ENCODE measurements at places on chromosomes 1 and 21.

GRCh38 chr1:110565565-110565964 lies 40.6 kb downstream of the KCNA2 start:
- no peak for DNase-seq

GRCh38 chr1:230215529-230215928 lies 148.5 kb downstream of the GALNT2 start:
- DNase-seq: no peak

- DNase-seq: no peak
Observed at GRCh38 chr1:44803312-44804095, 3.3 kb downstream of the PLK3 start.

GRCh38 chr1:3881193-3881480 lies 18.9 kb downstream of the C1orf174 start:
- no peak for DNase-seq

DNA sequence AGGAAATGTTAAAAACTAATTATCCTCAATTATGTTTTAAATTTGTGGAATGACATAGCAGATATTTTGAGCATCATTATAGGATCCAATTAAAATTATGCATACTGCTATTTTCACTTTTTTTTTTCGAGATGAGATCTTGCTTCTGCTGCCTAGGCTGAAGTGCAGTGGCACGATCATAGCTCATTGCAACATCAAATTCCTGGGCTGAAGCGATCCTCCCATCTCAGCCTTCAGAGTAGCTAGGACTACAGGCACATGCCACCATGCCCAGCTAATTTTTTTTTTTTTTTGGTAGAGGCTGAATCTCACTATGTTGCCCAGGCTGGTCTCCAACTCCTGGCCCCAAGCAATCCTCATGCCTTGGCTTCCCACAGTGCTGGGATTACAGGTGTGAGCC lies 11.3 kb upstream of the SLC1A7 start:
- DNase-seq: no peak

DNA sequence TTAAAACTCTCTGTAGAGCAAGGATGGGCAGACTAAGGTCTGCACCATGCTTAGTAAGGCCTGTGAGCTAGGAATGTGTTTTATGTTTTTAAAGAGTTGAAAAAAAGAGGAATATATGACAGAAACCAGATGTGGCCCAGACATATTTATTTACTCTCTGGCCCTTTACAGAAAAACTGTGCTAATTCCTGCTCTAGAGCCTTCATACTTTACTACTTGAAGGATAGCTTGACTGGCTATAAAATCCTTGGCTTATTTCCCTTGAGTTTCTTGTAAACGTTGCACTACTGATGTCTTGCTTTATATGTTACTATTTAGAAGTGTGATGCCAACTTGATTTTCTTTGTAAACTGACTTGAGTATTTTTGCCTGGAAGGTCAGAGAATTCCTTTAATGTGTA lies 33.5 kb downstream of the CTBS start:
- DNase-seq: no peak

DNA sequence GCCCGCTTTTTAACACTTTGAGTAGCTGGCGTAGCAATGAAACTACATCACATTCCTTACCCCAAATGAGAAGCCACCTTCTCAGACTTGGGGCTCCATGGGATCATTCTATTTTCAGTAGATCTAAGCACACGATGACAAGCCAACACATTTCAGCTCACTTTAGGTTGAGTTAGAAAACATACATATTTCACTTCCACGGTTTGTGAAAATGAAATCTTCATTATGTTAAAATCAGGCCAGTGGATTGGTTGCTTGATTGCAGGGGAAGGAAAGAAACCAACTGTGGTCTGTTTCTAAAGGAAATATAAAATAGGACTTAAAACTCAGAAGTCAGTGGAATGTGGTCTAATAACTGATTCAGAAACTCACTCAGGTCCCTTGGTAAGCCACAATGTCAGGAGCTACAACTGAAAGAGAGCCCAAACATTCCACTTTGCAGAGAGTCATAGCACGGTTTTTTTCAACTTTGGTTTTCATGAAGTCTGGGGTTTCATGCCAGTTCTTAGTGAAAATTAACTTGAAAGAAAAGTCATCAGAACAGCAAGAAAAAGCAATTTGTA lies 82.3 kb upstream of the TIAM1 start:
- DNase-seq: no peak

DNA sequence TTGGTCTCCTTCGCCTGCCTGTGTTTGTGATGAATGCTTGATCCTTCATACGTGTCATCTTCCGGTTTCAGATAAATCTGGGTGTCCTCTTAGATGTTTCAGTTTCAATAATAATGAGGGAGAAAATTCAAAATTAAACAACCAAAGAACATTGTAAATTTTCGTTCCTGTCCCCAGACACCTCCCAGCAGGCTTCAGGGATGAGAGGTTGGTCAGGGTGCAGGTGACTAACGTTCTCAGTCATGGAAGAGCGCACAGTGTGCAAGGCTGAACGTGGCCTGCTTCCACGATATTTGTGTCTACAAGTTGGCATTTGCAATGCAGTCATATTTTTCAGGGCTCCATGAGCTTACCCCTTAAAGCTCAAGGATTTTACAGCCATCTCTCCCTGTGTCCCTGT lies 147.1 kb upstream of the ARHGEF16 start:
- DNase-seq: no peak

- DNase-seq: no peak
Observed at GRCh38 chr1:94878329-94878728, 48.6 kb downstream of the CNN3 start.

GRCh38 chr1:170461762-170462384 lies 70.1 kb upstream of the GORAB start:
- DNase-seq: no peak

- no peak for DNase-seq
Observed at GRCh38 chr1:213988507-213989001, 781 bp downstream of the PROX1 start.

Measured in stimulated activated CD4-positive, alpha-beta T cell treated with anti-CD3 and anti-CD28 coated beads, TNF-alpha, amount 100 ng/mL, for 24 hours (primary cell).